ENCODE measurements at places on chromosomes 6 and 20.

DNA sequence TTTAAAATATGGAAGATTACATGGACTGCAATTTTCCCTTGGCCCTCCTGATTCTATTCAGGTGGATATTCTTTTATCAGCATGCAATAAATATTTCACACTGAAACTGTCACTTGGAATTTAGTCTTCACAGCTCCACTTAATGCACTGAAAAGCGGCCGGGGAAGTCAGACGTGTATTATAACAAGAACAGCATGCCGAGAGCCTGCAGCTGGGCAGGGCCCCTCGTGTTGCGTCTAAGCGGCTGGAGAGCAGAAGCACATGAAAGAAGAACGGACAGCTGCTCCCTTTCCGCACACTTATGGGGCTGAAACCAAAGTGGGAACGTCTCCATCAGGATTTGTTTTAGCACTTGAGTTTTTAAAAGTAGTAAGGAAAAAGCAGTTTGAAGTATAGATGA lies 57.2 kb downstream of the LYRM4 start:
- peak; percentile 25 for DNase-seq

DNA sequence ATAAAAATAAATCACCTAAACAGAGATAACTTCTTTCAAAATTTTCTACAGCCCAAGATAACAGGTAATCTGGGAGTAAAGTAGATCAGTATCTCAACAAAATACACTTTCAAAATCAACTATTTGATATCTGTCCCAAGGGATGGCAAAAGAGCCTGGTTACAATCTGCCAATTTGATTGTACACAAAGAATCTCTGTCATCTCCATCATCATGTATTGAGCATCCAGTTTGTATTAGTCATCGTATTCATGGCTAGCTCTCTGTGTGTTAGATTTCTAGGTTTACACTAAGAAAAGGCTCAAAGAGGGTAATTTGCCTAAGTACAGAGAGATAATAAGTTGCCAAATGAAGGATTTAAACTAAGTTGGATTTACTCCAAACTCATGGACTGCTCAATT lies 329.0 kb upstream of the NRSN1 start:
- DNase-seq = no peak

GRCh38 chr20:21352703-21353102 lies 44.6 kb downstream of the NKX2-4 start:
- DNase-seq = no peak

DNA sequence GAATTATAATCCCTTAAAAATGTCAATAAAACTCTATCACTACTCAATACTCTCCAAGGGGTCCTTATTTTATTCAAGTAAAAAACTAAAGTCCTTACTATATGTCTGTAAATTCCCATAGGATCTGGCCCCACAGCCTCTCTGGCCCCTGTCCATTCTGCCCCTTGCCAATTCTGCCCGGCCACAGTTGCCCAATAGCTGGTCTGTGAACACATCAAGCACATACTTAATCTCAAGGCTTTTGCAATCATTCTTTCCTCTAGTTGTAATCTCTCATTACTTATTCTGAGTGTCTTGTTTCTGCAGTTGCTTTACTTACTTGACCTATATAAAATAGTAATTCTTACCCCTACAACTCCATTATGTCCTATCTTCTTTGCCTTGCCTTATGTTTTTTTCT lies 22.5 kb upstream of the GFRAL start:
- DNase-seq = no peak

DNA sequence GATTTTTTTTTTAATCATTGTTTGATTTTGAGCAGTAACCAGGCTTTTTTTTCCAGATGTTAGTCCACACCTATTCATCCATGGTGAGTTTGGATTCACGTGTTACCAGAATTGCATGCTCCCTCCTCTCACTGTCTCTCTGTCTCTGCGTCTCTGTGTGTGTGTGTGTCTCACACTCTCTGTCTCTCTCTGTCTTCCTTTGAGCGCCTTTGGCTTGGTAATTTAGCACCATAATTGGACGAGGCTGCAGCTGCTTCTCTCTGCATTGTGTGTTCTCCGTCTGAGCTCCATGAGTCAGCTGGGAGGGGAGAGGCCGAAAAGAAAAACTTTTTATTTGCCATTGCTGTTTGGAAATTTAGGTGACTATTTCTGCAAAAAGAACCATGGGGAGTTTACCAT lies 3.4 kb downstream of the TFAP2B start:
- DNase-seq = no peak

- no peak for DNase-seq
Measured at GRCh38 chr6:85459224-85459901, 9.5 kb downstream of the NT5E start.

DNA sequence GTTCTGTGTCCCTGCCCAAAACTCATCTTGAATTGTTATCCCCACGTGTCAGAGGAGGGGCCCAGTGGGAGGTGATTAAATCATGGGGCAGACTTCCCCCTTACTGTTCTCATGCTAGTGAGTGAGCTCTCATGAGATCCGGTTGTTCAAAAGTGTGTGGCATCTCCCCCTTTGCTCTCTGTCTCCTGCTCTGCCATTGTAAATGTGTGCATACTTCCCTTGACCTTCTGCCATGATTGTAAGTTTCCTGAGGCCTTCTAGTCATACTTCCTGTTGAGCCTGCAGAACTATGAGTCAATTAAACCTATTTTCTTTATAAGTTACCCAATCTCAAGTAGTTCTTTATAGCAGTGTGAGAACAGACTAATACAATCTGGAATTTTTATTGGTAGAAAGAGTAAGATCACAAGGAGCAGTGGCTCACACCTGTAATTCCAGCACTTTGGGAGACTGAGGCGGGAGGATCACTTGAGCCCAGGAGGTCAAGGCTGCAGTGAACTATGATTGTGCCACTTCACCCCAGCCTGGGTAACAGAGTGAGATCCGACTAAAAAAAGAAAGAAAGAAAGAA lies 47.1 kb upstream of the SLC22A16 start:
- no peak for DNase-seq

DNA sequence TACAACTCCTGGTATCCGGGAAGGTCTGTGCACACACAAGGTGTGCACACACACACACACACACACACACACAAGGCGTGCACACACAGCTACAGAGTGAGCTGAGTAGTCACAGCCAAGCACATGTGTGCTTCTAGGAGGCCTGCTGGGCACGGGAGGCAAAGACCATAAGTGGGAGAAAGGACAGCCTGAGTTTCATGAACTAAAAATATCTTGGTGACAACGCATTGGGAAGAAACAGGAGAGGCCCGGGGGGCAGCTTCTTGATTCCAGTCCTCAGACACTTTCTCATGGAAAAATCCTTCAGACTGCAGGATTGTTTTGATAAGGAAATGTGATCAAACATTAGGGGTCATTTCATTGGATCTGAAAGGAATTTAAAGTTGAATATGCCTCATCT lies 2.6 kb downstream of the TRAF3IP2 start:
- no peak for DNase-seq

GRCh38 chr20:20205862-20206236 lies 153.5 kb downstream of the CFAP61 start:
- DNase-seq = no peak

GRCh38 chr6:145929037-145929633 lies 35.0 kb downstream of the SHPRH start:
- no peak for DNase-seq

GRCh38 chr6:11712760-11713159 lies 65.8 kb downstream of the ADTRP start:
- no peak for DNase-seq

DNA sequence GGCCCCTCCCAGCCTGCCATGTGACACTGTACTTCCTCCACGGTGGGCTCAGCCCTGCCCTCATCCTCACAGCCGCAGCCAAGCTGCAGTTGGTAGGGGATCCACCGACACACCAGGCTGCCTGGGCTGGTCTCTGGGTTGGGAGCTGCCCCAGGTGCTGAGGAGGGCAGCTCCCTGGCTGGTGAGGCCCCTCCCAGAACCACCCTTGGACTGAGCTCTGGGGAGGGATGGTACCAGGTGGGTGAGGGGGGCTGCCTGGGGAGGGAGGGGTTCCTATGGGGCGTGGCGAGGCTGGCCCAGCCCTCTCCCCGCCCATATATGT lies 185 bp upstream of the TNFRSF6B start:
- no peak for DNase-seq

DNA sequence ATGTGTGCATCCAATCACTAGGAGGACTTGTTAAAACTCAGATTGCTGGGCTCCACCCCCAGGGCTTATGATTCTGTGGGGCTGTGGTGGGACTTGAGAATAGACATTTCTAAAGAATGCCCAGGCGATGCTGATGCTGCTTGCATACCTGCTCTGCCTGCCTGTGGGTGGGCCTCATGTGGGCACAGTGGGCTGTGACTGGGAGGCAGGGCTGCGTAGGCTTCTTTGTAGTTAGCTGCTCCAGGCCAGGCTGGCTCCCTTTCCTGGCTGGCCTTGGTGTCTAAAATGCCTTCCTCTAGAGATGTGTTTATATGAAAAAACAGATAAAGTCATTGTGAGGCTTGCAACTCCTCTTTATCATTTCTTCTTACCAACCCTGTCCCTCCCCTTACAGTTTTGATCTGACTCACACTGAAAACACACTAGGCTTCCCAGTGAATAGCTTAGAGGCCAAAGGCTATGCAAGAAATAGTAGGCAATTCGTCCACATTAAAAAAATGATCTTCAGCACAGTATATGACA lies 495.5 kb upstream of the MAP3K7 start:
- no peak for DNase-seq
